ENCODE measurements at places on chromosomes 12 and 14. TPM values are rescaled to one million over a fixed set of nuclear protein-coding genes. Genes with fewer than 3 reads are reported as not detected.

The SYT10 gene
- total RNA-seq: not detected

The FLRT2 gene
- total RNA-seq: 0.77 TPM

The GPRC5D gene
- not detected for total RNA-seq

The B3GNT4 gene
- total RNA-seq: 0.16 TPM

The PLEKHG7 gene
- not detected for total RNA-seq

The TPH2 gene
- total RNA-seq: under 0.01 TPM

The RTL1 gene
- under 0.01 TPM for total RNA-seq

The SMIM41 gene
- 2.0 TPM for total RNA-seq

The NKX2-1 gene
- 0.09 TPM for total RNA-seq

The VDR gene
- 3.8 TPM for total RNA-seq

The BTBD6 gene
- total RNA-seq: 42.6 TPM

The AKAP6 gene
- 0.95 TPM for total RNA-seq

The GPR84 gene
- total RNA-seq: not detected

The CD163L1 gene
- total RNA-seq: under 0.01 TPM

The TDRD9 gene
- total RNA-seq: 1.6 TPM

The TMEM52B gene
- not detected for total RNA-seq

The SDSL gene
- total RNA-seq: 14.2 TPM

The B4GALNT3 gene
- total RNA-seq: under 0.01 TPM

The TAS2R13 gene
- total RNA-seq: 0.69 TPM

The ERH gene
- total RNA-seq: 226 TPM

The AMHR2 gene
- total RNA-seq: not detected

The RERG gene
- not detected for total RNA-seq

The MMP19 gene
- total RNA-seq: 6.1 TPM

The CLMN gene
- 0.16 TPM for total RNA-seq

The KLRF1 gene
- total RNA-seq: not detected

The ACSS3 gene
- 12.2 TPM for total RNA-seq

The OR4N2 gene
- total RNA-seq: not detected

The GPD1 gene
- total RNA-seq: not detected

The ACSM4 gene
- not detected for total RNA-seq

The HOXC13 gene
- total RNA-seq: not detected

The FLVCR2 gene
- 0.60 TPM for total RNA-seq

The OR4E2 gene
- not detected for total RNA-seq

The KRT77 gene
- total RNA-seq: not detected

The ACOT4 gene
- 0.32 TPM for total RNA-seq

The LRCOL1 gene
- not detected for total RNA-seq

The L2HGDH gene
- total RNA-seq: 3.5 TPM

The LTBP2 gene
- 74.4 TPM for total RNA-seq

The RPL10L gene
- total RNA-seq: not detected

The FAM186B gene
- total RNA-seq: 0.63 TPM

The KRT79 gene
- not detected for total RNA-seq

The GTF2H3 gene
- 21.3 TPM for total RNA-seq

The DEPDC4 gene
- total RNA-seq: 0.43 TPM

Data from bronchial smooth muscle cell (primary cell).